ENCODE measurements at places on chromosomes 12 and 14.

DNA sequence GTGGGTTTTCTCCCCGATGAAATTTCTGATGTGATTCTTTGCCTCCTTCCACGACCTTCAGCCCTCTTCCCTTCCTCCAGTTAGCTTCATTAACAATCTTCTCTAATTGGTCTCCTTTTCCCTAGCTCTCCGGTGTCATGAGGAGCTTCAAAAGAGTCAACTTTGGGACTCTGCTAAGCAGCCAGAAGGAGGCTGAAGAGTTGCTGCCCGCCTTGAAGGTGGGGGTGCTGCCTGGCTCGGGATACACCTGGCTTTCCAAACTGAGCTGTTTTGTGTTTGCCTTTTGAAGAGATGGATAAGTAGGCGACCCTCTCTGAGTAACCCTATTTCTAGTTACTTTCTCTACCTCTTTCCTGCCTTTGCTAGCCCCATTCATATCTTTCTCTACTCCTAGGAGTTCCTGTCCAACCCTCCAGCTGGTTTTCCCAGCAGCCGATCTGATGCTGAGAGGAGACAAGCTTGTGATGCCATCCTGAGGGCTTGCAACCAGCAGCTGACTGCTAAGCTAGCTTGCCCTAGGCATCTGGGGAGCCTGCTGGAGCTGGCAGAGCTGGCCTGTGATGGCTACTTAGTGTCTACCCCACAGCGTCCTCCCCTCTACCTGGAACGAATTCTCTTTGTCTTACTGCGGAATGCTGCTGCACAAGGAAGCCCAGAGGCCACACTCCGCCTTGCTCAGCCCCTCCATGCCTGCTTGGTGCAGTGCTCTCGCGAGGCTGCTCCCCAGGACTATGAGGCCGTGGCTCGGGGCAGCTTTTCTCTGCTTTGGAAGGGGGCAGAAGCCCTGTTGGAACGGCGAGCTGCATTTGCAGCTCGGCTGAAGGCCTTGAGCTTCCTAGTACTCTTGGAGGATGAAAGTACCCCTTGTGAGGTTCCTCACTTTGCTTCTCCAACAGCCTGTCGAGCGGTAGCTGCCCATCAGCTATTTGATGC lies 797 bp downstream of the ESPL1 start:
- no peak for DNase-seq

GRCh38 chr12:52062167-52063081 lies 7.4 kb upstream of the ATG101 start:
- DNase-seq, result no peak

GRCh38 chr12:105887131-105887530 lies 251.6 kb downstream of the NUAK1 start:
- no peak for DNase-seq

DNA sequence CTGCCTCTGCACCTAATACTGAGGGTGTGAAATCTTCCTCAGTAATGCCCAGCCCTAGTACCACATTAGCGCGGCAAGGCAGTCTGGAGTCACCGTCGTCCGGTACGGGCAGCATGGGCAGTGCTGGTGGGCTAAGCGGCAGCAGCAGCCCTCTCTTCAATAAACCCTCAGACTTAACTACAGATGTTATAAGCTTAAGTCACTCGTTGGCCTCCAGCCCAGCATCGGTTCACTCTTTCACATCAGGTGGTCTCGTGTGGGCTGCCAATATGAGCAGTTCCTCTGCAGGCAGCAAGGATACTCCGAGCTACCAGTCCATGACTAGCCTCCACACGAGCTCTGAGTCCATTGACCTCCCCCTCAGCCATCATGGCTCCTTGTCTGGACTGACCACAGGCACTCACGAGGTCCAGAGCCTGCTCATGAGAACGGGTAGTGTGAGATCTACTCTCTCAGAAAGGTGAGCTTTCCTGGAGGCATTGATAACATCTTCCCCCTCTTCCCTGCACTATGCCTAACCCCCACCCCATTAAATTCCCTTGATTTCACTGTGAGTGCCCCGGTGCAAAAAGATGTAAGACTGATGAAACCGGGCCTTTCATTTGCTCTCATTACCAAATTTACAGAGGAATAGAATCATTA lies 291.4 kb downstream of the NAV3 start:
- no peak for DNase-seq

GRCh38 chr12:38771871-38772270 lies 133.5 kb downstream of the CPNE8 start:
- no peak for DNase-seq

DNA sequence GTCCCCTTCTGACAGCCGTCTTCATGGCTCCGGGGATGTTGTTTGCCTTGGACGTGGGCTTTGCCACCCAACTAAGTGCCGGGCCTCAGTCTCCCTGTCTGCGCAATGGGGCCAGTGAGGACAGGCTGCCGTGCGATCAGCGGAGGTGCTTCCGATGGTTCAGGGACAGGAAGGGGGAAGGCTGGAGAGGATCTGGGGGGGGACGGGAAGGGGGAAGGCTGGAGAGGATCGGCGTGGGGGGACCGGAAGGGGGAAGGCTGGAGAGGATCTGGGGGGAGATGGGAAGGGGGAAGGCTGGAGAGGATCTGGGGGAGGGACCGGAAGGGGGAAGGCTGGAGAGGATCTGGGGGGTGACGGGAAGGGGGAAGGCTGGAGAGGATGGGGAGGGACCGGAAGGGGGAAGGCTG lies 3.4 kb downstream of the MMP17 start:
- DNase-seq, result no peak

- no peak for DNase-seq
Measured at GRCh38 chr12:15633201-15633600, 156.0 kb downstream of the EPS8 start.

DNA sequence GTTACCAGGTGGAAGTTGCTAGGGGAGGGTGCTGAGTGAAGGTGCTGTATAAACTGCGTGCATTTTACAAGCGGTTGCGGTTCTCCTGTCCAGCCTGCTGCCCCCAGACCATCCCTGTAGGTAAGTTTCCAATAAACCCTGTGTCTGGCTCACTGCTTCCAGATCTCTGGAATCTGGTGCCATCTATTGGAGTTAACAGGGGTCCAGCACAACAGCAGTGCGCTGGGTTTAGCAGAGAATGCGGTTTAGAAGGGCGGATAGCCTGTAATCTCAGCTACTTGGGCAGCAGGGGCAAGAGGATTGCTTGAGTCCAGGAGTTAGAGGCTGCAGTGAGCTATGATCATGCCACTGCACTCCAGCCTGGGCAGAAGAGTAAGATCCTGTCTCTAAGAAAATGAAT lies 4.9 kb downstream of the AACS start:
- DNase-seq, result no peak

DNA sequence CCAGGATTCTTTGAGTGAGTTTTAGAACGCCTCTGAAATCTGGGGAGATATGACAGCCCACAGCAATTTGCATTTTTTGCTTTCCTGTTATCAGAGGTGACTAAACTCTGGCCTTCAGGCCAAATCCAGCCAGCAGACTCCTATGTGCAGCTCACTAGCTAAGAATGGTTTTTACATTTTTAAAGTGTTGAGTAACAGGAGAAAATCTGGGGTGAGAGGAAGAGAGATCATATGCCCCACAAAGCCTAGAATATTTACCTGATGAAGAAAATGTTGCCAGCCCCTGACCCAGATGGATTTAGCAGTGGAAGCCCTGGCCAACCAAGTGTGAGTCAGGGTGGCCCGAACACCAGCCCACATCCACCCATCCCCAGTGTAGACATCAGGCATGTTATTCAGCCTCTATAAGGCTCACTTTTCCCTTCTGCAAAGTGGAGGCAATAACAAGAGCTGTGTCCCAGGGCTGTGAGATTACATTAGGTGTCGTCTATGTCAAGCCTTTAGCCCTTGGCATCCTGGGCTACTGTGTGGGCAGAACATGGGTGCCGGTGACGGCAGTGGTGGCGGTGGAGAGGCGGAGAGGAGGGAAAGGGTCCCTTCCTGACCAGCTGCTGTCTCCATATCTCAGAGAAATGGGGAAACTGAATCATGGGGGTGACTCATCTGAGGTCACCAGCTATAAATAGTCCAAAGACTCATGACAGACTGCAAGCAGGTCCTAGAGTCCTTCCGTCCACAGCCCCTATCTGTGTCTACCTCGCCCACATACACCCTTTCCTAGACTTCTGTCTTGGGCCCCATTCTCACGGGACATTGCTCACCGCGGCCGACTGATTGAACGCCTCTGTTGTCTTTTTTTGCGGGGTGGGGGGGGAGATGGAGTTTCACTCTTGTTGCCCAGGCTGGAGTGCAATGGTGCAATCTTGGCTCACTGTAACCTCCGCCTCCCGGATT lies 32.6 kb upstream of the CD9 start:
- DNase-seq, result peak; percentile 59
